ENCODE measurements at places on chromosomes 13 and 19.

DNA sequence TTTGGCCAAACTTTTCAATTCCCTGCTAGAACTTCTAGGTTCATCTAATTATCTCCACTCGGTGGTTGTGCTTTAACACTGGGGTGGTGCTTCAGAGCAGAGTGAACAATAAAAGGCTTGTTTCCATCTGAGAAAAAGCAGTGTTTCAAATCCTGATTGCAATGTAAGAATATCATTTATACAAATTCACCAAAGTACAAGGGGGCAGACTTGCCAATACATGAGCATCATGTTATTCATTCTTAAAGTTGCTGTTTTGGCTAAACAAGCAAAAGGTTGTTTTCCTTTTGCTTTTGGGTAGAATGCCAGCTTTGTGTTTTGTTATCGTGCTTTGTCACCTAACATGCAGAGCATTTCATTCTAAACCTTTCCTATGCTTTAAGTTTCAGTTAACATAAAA, 78.5 kb upstream of the UBAC2 start:
- no peak for DNase-seq

DNA sequence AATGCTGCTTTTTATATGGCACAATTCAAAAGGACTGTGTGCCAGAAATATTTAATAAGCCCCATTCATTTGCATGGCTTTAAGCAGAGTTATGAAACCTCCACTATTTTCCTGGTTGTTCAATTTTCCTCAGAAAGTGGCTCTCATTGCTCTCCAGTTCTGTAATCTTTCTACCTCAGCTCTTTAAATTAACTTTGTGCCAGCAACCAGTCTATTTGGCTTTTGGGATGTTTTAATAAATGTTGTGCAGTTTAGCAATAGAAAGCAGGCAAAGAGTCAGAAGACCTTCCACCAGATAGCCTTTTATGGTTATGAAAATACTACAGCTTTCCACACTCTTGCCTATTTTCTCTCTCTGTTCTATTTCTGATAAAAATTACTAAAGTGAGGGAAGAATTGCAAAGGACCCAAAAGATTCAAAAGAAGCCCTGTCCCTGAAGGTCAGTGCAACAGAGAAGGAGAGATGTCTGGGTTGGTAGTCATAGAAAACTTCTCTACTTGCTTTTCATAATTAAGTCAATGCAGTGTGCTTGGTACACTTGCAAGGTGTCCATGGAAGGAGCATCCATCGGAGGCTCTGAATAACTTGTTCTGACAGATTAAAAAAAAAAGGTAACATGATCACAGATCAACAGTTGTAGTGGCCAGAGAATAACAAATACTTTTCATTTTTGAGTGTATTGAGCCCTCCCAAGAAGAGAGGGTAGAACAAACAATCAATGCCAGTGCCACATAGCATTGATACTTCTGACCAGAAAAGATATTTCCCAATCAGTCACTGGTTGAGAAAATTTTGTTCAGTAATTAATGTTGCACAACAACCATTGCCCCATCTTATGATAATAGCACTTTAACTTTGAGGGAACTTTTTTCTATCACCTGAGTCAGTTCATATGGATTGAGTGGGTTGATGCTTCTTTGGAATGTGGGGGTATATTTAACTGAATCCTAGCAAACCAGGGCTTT, 48.4 kb upstream of the SPRY2 start:
- DNase-seq: no peak

DNA sequence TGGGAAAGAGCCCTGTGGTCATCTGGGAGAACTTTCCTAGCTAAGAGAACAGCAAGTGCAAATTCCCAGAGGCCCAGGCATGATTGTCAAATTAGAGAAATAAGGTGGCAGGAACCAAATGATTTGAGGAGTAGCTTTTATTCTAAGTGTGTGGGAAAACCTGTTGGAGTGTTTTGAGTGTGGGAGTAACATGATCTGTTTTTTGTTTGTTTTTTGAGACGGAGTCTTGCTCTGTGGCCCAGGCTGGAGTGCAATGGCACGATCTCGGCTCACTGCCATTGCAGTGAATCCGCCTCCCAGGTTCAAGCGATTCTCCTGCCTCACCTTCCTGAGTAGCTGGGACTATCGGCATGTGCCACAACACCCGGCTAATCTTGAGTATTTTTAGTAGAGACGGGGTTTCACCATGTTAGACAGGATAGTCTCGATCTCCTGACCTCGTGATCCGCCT, 2.4 kb downstream of the SAE1 start:
- no peak for DNase-seq

GRCh38 chr19:18300930-18301717, 19.7 kb upstream of the JUND start:
- DNase-seq: peak; percentile 80

- DNase-seq: no peak
Measured at GRCh38 chr19:37929355-37929923, 22.4 kb downstream of the SIPA1L3 start.

DNA sequence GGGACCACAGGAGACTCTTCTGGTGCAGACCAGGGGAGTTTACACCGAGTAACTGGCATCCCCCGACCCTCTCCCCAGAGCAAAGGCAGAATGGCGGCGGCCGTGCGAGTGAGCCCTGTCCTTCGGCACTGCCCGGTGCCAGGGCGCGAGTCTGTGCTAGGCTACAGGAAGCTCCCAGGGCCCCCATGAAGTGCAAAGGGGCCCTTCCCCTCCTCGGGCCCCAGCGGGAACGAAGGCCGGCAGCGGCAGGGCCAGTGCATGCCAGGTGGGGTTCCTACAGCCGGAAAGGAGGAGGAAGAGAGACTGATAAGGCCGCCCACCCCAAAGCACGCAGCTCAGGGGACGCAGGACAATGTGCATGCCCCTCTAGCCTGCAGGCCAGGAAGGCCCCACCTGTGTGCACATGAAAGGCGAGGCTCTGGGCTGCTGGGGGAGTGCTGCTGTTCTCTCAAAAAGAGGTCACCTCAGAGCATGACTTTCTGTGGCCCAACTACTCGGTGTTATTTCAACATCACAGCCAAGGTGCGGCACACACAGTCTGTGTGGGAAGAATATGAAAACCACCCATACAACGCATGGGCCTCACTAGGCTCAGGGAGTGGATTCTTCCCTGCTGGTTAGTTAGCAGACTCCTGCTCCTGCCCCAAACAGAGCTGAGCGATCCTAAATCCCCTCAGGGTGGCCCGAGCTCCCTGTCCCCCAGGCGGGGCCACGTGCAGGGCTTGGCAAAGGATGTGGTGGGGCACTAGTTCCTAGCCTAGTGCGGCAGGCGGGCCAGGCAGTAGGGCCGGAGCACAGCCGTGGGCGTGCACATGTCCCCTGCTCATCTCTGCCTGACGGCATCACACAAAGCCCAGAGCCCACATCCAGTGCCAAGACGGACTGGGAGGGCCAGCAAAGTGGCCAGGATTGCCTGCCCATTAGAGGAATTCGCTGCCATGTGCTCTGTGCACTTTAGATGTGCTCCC, 28.4 kb upstream of the TIMM44 start:
- no peak for DNase-seq
